ENCODE measurements at places on chromosomes 5 and 9. TPM values are rescaled to one million over a fixed set of nuclear protein-coding genes. Genes with fewer than 3 reads are reported as not detected.

The CER1 gene
- total RNA-seq = not detected

The SLC27A6 gene
- 0.29 TPM for total RNA-seq

The NAA35 gene
- 14.8 TPM for total RNA-seq

The RICTOR gene
- 27.8 TPM for total RNA-seq

The GPR21 gene
- 1.1 TPM for total RNA-seq

The RANBP3L gene
- total RNA-seq = not detected

The ATP6V0E1 gene
- 285 TPM for total RNA-seq

The INSYN2B gene
- 3.0 TPM for total RNA-seq

The SLC2A8 gene
- 17.9 TPM for total RNA-seq

The FRRS1L gene
- total RNA-seq = 0.10 TPM

The STK32A gene
- not detected for total RNA-seq

GRCh38 chr9:105438141-105438806 is 9.6 kb upstream of the FSD1L start:
- DNase-seq = no peak

- DNase-seq = no peak
Measured at GRCh38 chr9:124420991-124421543, 5.8 kb upstream of the PSMB7 start.

DNA sequence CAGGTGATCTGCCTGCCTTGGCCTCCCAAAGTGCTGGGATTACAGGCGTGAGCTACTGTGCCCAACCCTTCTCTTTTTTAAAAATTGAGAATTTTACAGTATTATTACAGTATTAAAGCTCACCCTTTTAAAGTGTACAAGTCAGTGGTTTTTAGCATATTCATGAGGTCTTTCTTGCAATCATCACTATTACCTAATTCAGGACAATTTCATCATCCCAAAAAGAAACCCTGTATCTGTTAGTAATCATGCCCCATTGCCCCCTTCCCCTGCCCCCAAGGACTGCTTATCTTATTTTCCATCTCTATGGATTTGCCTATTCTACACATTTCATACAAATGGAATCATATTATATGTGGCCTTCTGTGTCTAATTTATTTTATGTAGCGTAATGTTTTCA is 22.6 kb upstream of the MEGF9 start:
- DNase-seq = no peak

DNA sequence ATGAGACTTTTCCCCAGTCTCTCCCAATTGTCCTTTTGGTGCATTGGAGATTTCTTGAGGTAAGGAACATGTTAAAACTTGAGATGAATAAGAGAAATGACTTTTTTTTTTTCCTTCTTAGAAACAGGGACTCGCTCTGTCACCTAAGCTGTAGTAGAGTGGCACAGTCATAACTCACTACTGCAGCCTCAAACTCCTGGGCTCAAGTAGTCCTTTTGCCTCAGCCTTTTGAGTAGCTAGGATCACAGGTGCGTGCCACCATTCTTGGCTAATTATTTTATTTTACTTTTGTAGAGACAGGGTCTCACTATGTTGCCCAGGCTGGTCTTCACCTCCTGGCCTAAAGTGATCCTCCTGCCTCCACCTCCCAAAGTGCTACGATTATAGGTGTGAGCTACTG is 25.9 kb downstream of the CDC42SE2 start:
- DNase-seq = no peak

GRCh38 chr5:74013222-74013621 is 387.2 kb downstream of the ARHGEF28 start:
- no peak for DNase-seq

GRCh38 chr5:81516091-81516490 is 122.2 kb upstream of the ACOT12 start:
- no peak for DNase-seq

DNA sequence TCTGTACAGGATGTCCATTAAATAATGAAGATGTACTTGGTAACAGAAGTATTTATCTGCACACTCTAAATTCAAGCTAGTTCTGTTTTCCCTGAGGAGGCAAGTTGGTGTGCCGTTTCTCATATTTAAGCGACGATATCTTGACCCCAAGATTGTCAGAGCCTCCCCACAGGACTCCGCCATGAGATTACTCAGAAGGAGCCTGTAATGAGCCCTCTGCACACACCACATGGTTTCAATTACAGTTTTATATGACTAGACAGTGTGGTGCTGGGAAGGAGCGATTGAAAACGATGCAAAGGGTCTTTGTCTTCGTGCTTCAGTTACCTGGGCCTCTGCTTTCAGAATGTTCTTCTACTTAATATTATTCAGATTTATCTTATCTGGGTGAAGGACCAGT is 840.4 kb upstream of the WWC1 start:
- DNase-seq = no peak

DNA sequence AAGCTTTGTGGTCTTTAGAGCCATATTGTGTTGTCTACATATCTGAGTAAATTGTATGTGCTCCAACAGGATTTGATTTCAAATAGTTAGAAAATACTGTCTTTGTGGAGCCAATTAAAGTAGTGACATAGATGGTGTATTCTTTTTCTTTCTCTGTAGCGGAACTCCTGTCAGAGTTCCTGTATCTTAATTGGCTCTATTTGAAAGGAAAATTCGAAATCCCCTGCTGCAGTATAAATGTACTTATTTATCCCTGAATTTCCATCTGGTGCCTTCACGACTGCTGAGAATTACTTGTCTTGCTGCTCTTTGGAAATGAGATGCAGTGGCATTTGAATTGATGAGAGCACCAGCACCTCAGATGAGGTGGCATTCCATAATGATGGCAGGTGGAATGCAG is 546.7 kb upstream of the SGCD start:
- DNase-seq = no peak

- no peak for DNase-seq
Measured at GRCh38 chr9:120723565-120723964, 9.3 kb upstream of the MEGF9 start.

GRCh38 chr5:156359476-156359875 is 32.5 kb downstream of the SGCD start:
- no peak for DNase-seq

DNA sequence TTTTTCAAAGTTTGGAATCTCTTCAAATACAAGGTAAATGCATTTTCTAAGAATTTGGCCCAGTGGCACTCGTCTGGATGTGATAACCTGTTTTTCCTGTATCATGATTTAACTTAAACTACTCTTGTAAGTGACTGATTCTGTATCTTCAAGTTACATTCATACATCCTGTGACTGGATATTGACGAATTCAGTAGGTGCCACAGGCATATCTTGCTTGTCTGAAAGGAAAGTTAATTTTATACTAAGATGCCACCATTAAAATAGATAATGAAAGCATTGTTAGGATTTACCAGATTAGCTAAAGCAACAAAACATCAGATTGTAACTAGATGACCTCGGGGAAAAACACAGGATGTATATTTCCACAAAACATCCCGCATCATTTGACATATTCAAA is 175.3 kb upstream of the ZNF608 start:
- DNase-seq = no peak

DNA sequence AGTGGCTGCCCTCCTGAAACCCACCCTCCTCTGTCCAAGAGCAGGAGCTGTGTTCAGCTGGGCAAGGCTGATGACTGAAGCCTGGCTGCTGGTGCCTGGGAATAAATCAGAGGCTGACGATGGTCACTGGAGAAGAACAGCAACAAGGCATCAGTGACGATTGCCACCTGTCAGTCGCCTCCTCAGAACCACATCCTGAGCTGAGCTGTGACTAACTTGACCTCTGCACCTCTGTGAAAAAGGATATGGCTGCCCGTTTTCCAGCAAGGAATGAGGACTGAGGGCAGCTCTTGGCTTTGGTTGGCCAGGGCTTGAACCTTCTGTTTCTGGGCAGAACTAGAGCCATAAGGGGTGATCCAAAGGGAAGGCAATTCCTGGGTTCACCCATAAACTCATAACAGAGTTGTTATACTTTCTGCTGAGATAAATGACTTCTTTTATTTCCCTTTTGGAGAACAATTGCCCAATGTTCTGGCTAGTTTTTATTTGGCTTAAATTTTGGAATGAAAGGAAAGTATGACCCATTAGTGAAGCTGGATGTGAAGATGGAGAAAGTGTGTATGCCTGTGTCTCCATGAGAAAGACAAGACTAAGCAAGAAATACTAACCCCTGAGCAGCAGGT is 40.1 kb downstream of the TRIP13 start:
- no peak for DNase-seq

DNA sequence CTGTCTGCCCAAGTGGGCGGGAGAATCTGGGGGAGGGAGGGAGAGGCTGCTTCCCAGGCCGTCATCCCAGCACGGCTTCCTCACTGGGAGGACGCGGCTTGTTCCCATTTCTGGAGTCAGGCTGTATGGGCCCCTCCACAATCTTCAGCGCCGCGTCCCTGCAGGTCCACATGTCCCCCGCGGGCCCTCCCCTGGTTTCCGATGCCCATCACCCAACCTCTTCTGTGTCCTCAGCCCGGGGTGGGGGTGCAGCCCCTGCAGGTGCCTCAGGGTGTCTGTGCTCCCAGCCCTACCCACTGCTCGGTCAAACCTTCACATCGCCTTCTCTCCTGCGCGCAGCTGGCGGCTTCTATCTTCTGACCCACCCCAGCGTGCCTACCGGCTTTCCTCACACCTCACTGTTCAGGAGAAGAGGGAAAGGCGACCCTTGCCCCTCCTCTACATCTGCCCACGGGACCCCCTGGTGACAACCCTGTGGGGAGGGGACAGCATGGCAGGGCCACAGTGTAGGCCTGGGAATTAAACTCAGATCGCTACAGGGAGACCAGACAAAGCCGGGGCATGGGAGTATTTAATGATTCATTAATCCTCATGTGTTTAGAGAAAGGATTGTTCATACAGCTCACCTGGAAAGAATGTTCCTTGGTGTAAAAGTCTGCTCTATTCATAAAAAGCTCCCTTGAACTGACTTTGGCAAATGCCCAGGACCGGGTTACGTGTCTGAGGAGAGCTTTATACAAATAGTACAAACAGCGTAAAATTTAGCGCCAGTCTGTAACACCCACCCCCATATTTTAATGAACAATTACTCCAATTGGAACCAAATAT is 145.1 kb downstream of the IRX1 start:
- DNase-seq = no peak

- no peak for DNase-seq
Measured at GRCh38 chr5:179795863-179796833, 2.4 kb downstream of the LTC4S start.

- DNase-seq = no peak
Measured at GRCh38 chr9:137974746-137975526, 97.4 kb downstream of the CACNA1B start.

DNA sequence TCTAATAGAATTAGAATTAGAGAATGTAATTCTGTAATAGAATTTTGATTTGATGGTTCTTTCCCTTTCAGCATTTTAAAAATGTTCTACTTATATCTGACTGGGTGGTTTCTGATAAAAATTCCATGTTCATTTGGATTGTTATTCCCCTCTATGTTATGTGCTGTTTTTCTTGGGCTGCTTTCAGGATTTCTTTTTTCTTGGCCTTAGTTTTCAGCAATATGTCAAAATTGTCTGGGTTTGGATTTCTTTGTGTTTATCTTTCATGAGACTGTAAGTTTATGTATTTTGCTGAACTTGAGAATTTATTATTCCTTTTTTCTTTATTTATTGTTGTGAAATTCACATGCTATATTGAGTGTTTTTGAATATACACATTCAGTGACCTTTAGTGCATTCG is 189.1 kb downstream of the RANBP17 start:
- DNase-seq = no peak

DNA sequence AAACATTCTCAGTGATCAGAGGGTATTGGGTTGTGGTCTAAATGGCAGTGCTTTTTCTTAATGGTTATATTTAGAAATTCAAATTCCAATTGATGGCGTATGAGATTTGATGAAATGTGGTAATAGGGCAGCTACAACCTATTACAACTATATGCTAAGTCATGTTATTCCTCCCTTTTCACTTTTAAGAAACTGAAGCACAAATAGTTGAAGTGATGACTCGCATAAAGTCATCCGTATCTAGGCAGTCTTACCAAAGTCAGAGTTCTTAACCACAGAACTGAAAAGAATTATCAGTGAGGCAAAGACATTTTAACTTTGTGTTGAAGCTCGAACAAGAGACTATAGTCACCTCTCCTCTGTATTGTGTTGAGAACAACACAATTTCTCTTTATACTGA is 28.2 kb downstream of the C9orf152 start:
- DNase-seq = no peak

- DNase-seq = no peak
Measured at GRCh38 chr9:85430659-85431338, 311.0 kb downstream of the AGTPBP1 start.

DNA sequence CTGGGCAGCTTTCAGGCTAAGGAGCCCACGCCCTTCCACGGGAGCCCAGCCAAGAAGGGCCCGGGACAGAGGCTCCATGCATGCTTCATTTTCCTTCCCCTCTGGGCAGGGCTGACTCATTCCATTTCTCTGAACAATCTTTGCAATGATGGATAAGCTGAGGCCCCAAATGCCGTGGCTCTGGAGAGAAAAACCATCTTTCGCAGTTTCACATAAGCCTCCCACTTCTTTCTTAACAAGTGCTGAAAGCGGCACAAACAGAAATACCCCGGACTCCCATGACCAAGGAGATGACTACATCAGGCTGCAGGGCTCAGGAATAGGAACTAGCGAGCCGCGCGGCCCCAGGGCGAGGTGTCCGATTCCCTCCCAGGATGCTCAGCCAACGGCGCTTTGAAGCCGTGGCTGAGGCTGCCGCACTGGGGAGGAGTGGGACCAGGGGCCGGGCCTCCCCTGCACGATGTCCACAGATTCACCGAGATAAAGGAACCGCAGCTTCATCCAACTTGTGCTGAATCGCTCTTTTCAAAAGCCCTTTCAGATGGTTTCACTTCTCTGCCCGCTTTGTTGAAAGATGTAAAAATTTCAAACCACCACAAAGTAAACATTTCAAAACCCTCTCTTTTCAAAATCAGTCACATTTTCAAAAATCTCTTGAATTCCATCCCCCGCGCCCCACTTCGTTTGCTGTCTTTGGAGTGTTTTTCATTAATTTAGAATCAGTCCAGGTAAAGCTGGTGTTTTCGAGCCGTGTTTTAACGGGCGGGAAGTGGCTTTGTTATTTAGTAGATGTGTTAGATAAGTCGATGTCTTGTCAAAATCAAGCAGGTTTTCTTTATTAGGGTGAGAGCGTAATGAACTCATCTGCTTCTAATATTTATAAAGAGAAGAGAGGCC is 96.5 kb upstream of the LMX1B start:
- DNase-seq = no peak

GRCh38 chr9:120403543-120403856 is 176.5 kb downstream of the CDK5RAP2 start:
- no peak for DNase-seq

- no peak for DNase-seq
Measured at GRCh38 chr5:94745786-94746730, 127.6 kb downstream of the SLF1 start.

DNA sequence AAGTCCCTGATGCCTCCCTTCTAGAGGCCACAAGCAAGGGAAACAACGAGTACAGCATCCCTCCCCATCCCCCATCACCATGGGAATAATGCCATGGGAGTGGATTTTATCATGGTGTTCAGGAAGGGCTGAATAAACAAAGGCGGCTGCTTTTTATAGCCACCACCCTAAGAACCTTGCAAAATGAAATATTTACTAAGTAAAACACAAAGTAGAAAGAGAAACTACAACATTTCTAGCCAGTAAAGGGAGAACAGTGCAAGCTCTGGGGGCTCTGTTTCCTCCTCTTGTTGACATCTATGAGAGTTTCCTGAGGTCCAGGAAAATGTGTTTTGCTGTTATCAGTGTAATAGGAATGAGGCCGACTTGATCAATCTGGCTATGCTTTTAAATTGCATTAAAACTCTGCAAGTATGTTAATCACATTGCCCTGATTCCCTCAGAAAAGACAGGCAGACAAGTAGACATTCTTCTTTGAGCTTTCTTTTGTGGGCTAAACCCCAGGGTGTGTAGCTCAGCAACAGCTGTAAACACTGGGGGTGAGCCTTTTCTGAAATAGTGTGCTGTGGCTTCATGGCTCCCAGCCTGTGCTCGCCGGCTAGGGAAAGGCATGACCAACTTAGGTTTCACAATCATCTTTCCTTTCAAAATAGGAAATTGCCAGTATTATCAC is 31.1 kb downstream of the SV2C start:
- DNase-seq = no peak
